ENCODE measurements at places on chromosomes 11 and 22. TPM values are rescaled to one million over a fixed set of nuclear protein-coding genes. Genes with fewer than 3 reads are reported as not detected.

DNA sequence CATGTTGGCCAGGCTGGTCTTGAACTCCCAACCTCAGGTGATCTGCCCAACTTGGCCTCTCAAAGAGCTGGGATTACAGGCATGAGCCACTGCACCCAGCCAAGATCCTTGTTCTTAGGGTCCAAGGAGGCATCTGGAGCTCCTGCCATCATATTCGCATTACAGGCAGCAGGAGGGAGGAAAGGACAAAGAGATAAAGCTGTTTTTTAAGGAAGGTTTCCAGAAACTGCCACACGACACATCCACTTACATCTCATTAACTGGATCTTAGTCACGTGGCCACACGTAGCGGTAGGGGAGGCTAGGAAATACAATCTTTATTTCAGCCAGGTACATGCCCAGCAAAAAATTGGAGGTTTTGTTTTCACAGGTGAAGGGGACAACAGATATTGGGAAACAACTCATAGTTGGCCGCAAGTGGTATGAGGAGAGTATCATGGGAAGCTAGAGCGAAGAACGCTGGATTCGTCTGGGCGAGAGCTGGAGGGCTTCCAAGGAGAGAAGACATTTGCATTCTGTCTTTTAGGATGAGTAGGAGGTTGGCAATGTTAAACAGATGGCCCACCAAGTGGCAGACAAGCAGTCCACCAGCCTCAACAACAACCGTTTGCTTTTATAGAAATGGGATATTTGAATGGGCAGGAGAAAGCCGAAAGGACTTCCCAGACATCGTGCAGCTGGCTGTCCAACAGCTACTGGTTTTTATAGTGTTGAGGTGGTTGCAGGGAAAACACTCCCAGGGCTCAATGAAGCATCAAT lies 39.2 kb upstream of the DMC1 start:
- no peak for DNase-seq

- no peak for DNase-seq
Measured at GRCh38 chr11:6717426-6717825, 34.3 kb upstream of the MRPL17 start.

Gene ABCG4
- 2.5 TPM for total RNA-seq

Gene ROBO4
- not detected for total RNA-seq

DNA sequence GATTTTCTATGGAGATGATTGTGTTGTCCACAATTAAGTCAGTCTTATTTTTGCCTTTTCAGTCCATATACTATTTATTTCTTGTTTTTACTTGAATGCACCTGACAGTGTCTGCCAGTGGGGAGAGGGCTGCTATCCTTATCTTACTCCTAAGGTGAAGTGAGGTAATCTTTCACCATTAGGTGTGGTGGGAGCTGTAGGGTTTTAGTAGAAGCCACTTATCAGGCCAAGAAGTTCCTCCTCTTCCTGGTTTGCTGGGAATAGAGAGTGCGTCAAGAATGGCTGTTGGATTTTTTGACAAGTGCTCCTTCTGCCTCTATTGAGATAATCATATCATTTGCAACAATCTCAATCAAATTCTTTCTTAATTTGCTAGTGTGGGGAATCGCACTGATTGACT lies 108.4 kb downstream of the KCNQ1 start:
- no peak for DNase-seq

Gene CCDC116
- total RNA-seq = 0.85 TPM

- no peak for DNase-seq
Measured at GRCh38 chr11:48207881-48208280, 8.7 kb upstream of the OR4B1 start.

Gene ST14
- not detected for total RNA-seq
